Karpas-422 (cell line): ENCODE measurements at places on chromosomes 1 and 21. TPM values are rescaled to one million over a fixed set of nuclear protein-coding genes. Genes with fewer than 3 reads are reported as not detected.
A peak's percentile ranks its signal among the peaks of the same experiment; 100 is the strongest.

- H3K4me3 ChIP-seq = no peak overlapping the region
- no peak overlapping the region for H3K27ac ChIP-seq
- no peaks in the 10 kb centered on the region for H3K27me3 ChIP-seq
- no peaks in the 10 kb centered on the region for H3K36me3 ChIP-seq
- DNase-seq = no peak
These were observed 1.9 kb downstream of the GALE start for GRCh38 chr1:23798662-23799142.

GRCh38 chr21:46393451-46393940, 65.2 kb upstream of the DIP2A start:
- H3K27ac ChIP-seq = no peak overlapping the region
- H3K36me3 ChIP-seq = peaks cover 6% of the 10 kb centered on the region
- no peak overlapping the region for H3K4me3 ChIP-seq

DNA sequence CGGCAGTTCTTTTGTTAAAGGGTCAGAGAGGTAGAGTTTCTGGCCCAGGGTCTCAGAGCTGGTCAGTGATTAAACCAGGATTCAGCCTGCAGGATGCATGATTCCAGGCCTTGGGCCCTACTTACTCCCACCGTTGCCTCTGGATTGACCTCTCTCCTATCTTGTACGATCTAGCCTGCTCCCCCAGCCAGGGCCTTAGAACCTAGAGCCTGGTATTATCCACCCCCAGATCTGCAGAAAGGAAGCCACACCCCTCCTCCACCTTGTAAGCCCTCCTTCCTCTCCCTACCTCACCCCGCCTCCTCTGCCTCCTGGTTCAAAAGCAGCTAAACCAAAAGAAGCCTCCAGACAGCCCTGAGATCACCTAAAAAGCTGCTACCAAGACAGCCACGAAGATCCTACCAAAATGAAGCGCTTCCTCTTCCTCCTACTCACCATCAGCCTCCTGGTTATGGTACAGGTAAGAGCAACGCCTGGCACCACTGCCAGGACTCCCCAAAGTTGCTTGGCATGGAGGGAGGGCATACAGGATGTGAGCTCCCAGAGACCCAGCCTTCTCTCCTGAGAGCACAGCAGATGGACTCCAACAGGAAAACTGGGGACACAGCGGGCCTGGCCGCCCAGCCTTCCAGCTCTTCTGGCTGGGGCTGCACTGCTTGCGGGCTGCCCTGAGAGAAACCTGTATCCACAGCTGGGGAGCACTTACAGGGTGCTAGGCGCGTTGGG, at the start of gene CD52:
Gene CD52 (plus strand): TSS at position 347 of the 726 bp plus-strand sequence. CDS start 60 bp downstream, at position 407.
- peak within 1 kb of the TSS; percentile 87 for H3K27ac ChIP-seq
- peak within 1 kb of the TSS; percentile 80 for H3K4me3 ChIP-seq
- H3K4me1 ChIP-seq = peaks cover 75% of the 10 kb centered on the region

DNA sequence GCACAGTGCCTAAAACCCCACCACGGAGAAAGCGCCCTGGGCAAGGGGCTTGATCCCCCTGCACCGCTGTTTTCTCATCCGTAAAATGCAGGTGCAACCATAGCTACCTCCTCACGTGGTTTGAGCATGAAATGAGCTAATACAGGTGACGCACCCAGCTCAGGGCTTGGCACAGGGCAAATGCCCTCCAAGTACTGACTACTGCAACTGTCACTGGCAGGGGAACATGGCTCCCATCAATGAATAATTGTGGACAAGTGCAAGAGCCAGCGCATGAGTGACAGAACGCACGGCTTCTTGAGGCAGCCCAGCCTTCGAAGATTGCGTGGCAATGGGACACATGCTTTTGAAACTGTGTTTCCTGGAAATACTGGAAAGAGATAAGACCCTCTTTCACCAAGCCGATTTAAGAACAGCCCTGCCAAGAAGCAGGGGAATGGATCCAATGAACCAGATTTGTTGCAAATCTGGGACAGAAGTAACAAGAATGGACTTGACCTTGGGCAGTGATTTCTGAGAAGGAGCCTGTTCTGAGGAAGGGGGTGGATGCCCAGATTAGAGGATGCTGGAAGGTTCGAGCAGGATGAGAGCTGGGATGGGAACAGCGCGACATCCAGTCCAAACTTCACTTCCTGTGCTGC, 92.8 kb upstream of the IFFO2 start:
- no peak for DNase-seq
- H3K4me3 ChIP-seq = no peak overlapping the region
- H3K36me3 ChIP-seq = no peaks in the 10 kb centered on the region
- H3K4me1 ChIP-seq = no peaks in the 10 kb centered on the region
- H3K27ac ChIP-seq = no peak overlapping the region

DNA sequence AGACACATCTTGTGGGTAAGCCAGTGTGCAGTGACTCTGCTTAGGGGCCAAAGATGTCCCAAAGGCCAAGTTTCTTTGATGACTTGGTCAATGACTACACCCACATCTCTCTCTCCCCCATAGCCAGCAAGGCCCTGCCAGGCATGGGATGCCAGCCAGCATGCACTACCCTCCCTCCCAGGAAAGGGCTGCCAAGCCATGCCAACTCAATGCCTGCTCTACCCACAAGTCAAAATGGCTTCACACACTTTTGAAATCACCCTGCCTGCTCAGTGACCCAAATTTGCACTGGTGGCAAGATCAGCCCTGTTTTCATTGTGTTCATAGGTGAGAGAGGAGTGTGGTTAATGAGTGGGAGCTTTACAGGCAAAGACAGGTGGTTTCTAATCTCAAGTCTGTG, 112.5 kb downstream of the MATN1 start:
- H3K4me1 ChIP-seq = peaks cover 2% of the 10 kb centered on the region; the same call in 1 of the 2 replicates
- H3K27ac ChIP-seq = no peak overlapping the region
- H3K4me3 ChIP-seq = no peak overlapping the region
- DNase-seq = no peak

GRCh38 chr1:107777664-107778047, 187.3 kb downstream of the VAV3 start:
- no peaks in the 10 kb centered on the region for H3K27me3 ChIP-seq
- no peaks in the 10 kb centered on the region for H3K36me3 ChIP-seq
- DNase-seq = no peak
- no peak overlapping the region for H3K4me3 ChIP-seq
- no peak overlapping the region for H3K27ac ChIP-seq
- H3K4me1 ChIP-seq = peaks cover 6% of the 10 kb centered on the region

GRCh38 chr21:31869750-31870149, 3.1 kb upstream of the HUNK start:
- no peaks in the 10 kb centered on the region for H3K4me1 ChIP-seq
- no peaks in the 10 kb centered on the region for H3K36me3 ChIP-seq
- no peak overlapping the region for H3K27ac ChIP-seq
- no peak for DNase-seq
- H3K27me3 ChIP-seq = no peaks in the 10 kb centered on the region

DNA sequence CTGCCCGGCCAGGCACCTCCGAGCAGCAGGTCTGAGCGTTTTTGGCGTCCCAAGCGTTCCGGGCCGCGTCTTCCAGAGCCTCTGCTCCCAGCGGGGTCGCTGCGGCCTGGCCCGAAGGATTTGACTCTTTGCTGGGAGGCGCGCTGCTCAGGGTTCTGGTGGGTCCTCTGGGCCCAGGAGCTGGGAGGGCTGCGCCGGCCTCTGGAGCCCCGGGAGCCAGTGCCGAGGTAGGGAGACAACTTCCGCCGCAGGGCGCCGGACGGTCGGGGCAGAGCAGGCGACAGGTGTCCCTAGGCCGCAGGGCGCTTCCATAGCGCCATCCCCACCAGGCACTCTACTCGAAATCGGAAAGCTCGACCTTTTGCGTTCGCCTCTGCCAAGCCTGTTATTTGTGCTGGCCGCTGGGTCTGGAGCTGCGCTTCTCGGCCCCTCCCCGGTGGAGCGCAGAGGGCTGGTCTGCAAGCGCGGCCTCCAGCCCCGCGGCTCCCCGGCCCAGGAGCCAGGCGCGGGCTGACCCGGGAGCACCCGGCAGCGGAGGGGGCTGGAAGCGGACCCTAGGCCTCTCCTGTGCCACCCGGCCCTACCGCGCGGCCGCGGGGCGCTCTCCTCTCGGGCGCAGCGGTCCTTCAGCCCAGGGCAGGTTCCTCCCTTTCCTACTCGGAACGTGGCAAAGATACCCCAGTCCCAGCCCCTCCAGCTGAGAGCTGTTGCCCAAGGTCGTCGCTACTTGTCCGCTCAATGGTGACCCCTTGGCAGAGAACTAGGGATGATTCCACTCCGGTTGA, 2.2 kb downstream of the SIM2 start:
- H3K4me3 ChIP-seq = no peak overlapping the region
- no peak overlapping the region for H3K27ac ChIP-seq
- no peaks in the 10 kb centered on the region for H3K4me1 ChIP-seq

DNA sequence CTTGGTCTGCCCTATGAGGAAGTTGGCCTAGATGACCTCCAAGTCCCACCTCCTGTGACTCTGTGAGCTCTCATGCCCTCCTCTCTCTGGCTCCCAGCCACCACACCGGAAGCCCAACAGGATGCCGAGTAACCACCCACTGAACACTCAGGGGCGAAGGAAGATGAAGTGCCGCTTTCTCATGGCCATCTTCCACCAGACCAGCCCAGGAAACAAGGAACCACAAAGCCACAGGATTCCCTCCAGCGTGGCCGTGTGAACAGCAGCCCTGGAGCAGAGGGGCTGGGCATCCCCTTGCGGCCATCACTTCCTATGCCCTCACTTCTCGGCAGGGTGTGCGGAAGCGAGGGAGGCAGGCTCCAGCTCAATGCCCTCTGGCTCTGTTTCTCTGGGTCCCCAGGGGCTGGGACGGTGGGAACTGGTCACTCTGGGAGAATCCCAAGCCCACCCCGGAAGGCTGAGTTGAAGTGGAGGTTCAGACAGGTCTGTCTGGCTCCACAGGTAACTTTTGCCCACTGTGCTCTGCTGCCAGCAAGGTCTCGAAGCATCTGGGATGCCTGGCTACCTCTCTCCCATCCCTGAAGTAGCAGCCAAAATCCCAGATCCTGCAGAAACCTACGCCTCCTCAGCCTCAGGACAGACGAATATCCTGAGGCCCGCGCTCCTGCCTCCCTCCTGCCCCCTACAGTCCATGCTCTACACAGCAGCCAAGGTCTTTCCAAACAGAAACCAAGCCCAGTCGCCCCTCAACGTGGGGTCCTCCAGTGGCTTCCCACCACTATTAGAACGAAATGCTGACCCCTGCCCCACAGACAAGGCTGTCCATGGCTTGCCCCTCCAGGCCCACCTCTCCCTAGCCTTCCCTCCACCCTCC, 44.2 kb upstream of the ECE1 start:
- peaks cover 91% of the 10 kb centered on the region for H3K4me1 ChIP-seq
- H3K27ac ChIP-seq = peak overlapping the region; percentile 96
- peaks cover 3% of the 10 kb centered on the region; the same call in 1 of the 2 replicates for H3K36me3 ChIP-seq

GRCh38 chr1:25074351-25075227, 144.5 kb upstream of the RUNX3 start:
- no peaks in the 10 kb centered on the region for H3K27me3 ChIP-seq
- no peaks in the 10 kb centered on the region for H3K36me3 ChIP-seq
- H3K27ac ChIP-seq = no peak overlapping the region
- no peaks in the 10 kb centered on the region for H3K4me1 ChIP-seq
- H3K4me3 ChIP-seq = no peak overlapping the region

DNA sequence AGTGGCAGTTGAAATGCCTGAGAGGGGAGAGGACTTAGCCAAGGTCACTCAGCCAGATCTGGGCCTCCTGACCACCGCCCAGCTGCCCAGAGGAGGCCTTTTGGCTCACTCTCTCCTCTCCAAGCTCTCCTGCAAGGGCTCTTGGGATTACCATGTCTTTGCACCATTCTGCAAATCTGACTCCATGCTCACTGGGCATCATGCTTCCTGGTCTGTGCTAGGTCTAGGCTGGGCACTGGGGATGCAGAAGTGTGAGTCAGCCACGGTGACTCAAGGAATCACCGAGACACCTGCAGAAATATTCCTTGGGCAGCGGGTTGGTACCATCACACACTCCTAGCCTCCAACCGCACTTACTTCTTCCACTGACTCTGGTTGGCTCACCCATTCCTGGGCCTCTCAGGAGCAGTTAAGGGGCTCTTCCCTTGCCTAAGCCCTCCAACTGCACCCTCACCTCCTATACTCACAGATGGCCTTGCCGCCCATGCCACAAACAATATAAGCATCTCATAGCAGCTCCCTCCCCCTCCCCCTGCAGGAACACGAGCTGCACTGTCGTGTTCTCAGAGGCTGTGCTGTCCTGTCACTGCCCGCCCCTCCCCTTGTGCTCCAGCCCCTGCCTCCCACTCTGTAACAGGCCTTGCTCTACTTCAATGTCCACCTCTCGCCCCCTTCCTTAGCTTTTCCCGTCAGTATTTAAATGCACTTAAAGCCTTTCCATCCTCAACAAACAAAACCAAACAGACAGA, 34.8 kb downstream of the CDCP2 start:
- H3K4me1 ChIP-seq = no peaks in the 10 kb centered on the region
- H3K27ac ChIP-seq = no peak overlapping the region
- no peak for DNase-seq
- no peaks in the 10 kb centered on the region; the same call in 1 of the 2 replicates for H3K27me3 ChIP-seq

GRCh38 chr1:206912445-206913095, 9.2 kb downstream of the FCMR start:
- no peak overlapping the region for H3K27ac ChIP-seq
- no peaks in the 10 kb centered on the region; the same call in 1 of the 2 replicates for H3K4me1 ChIP-seq
- H3K36me3 ChIP-seq = no peaks in the 10 kb centered on the region
- H3K27me3 ChIP-seq = no peaks in the 10 kb centered on the region

DNA sequence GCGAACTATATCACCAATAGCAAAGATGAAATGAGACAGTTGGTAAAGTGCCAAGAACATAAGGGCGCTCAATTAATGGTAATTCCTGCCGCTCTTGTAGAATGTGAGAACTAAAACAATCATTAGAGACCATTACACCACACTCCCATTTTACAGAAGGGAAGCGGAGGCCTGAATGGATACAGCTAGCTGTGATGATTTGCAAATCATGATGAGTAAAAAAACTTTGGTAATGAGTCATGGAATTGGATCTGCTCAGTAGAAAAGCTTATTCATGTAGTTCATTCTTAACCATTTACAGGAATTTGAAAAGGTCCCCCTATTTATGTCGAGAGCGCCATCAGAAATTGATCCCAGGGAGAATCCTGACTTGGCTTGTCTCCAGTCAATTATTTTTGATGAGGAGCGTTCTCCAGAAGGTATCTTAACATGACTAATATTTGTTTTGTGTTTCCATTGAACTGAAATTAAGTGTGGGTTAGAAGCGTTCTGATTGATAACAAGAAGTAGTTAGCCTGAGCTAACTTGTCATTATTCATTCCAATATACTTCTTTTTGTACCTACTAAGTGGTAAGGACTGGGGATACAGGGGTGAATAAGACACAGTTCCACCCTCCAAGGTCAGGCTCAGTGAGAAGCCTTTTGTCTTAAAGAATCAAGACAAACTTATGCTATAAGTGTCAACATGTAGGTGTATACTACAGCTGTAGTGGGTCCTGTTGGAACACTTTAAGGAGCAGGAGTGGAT, 812 bp downstream of the TTC4 start:
- H3K4me1 ChIP-seq = peaks cover 16% of the 10 kb centered on the region
- H3K27ac ChIP-seq = no peak overlapping the region
- peak overlapping the region; percentile 90 for H3K4me3 ChIP-seq
- DNase-seq = no peak

GRCh38 chr1:69413129-69413528, 154.6 kb upstream of the LRRC7 start:
- no peak overlapping the region for H3K27ac ChIP-seq
- no peak for DNase-seq
- H3K4me3 ChIP-seq = no peak overlapping the region
- H3K27me3 ChIP-seq = no peaks in the 10 kb centered on the region
- H3K36me3 ChIP-seq = no peaks in the 10 kb centered on the region

The JAM2 gene
- 0.26 and 0.83 TPM in 2 replicates for total RNA-seq

The FMO3 gene
- not detected in 2 replicates for total RNA-seq
